HFFc6 (cell line): ENCODE measurements at places on chromosomes 1 and 21.

DNA sequence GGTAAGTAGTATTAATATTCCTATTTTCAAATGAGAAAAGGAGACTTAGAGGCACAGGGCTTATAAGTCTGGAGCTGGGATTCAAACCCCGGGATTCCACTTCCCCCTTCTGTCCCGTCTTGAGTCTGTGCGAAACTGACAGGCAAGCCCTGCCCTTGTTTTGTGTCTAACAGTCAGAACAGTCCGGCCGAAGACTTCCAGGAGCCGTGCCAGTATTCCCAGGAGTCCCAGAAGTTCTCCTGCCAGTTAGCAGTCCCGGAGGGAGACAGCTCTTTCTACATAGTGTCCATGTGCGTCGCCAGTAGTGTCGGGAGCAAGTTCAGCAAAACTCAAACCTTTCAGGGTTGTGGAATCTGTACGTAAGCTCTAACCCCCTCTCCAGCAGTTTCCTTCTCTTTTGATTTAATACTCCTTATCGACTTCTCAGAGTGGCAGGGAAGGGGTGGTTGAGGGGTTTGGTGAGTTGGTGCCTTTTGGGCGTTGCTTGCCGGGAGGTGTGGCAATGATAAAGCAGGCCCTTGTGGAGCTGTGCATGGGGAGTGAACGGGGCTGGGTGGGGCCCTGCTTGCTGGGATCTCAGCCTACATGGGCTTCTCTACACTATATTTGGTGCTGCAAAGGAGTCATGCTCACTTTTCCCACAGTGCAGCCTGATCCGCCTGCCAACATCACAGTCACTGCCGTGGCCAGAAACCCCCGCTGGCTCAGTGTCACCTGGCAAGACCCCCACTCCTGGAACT is 29.4 kb downstream of the IL6R start:
- no peak for DNase-seq

DNA sequence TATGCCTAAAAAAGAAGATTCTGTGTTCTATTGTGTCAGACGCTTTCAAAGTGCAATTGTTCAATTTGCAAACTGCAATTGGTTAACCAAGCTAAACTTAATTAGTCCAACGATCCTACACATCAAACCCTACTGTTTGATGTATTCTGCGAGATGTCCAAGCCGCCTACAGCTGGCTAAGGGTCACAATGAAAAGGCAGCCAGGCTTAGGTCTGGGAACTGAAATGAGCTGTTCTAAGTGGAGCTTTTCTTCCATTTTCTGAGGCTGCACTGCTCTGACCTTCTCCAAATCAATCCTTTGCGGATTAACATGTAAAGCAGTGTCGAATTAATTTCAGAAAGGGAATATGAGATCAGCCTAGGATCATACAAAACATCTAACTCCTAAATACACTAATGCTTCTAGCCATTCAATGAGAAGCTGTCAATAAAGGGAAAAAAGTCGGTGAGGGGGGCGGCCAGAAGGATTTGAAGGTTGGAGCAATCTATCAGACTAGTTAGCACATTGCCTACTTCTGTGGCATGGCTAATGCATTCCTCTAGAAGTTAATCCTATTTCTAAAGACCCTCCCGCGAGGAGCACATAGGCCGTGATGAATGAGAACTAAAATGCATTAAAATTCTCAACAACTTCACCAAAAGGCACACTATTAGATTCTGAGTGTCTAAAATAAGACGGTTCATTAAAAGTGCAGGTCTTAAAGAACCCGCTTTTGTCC is 119.0 kb downstream of the SIM2 start:
- DNase-seq = no peak

DNA sequence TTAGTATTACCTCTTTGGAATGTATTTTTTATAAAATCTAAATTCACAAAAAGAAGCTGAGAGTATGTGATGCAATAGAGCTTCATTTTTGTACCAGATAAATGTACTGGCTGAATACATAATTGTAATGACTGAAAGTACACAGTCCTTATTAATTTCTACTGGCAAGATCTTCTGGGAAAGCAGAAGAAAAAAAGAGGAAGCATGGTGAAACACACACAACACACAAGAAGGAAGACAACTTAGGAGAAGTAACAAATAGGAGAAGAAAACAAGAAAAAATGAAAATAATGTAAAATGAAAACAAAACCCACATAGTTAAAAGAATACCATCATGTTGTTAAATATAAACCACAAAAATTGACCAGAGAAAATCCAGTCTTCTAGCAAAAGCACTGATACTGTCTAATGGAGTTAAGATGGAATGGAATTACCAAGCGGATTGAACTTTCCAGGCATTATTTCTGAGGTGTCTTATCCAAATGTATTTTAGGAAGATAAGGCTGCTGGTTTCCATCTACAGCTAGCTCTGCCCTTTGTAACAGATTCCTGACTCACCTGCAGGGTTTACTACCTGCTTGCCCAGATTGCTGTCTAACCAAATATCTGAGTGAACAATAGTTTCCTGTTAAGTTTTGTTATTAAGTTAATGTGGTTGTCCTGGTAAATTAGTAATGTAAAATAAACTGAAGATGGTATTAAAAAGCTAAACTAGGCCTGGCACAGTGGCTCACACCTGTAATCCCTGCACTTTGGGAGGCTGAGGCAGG is 4.5 kb upstream of the COP1 start:
- DNase-seq = no peak

DNA sequence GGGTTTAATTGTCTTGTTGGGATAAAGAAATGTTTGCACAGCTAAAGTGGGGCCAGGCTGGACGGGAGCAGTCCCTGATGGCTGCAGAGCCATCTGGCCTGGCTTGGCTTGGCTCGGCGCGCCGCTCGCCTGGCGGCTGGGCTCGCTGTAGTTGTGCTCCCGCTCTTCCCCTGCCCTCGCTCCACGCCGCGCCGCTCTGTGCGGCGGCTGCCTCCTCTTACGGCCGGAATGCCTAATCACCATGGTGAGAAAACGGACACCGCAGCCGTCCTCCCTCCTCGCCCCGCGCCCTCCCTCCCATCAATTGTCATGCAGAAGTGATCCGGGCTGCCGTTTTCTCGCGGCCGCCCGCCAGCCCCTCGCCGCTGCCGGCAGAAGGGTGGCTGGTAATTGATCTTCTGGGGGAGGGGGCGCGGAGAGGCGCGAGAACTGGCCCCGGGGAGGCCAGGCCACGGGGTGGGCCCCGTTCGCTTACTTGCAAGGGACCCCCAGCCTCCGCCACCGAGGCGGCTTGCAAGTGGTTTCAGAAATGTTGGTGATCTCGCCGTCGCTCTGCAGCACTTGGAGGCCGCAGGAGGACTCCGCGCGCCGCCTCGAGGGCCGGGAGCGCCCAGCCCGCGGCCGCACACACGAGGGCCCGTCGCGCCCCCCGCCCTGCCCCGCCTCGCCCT is 12.4 kb downstream of the RNF220 start:
- DNase-seq = no peak

DNA sequence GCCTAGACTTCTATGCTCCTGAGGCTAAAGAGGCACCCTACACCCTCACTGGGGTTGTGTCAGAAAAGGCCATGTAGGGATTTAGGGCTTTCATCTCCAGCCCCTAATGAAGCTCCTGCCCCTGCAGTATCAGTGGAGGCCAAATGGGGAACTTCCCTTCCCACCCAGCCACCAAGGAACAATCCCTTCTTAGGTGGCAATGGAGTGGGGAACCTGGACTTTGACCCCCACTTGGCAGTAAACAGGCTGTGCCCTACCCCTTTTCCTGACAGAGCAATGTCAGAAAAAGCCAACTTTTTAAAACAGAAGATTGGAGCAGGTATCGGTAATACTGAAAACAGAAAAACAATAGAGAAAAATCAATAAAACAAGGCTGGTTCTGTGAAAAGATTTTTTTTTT is 35.5 kb upstream of the SLC19A2 start:
- no peak for DNase-seq

GRCh38 chr1:206744683-206745082 is 25.9 kb upstream of the IL19 start:
- DNase-seq = no peak

DNA sequence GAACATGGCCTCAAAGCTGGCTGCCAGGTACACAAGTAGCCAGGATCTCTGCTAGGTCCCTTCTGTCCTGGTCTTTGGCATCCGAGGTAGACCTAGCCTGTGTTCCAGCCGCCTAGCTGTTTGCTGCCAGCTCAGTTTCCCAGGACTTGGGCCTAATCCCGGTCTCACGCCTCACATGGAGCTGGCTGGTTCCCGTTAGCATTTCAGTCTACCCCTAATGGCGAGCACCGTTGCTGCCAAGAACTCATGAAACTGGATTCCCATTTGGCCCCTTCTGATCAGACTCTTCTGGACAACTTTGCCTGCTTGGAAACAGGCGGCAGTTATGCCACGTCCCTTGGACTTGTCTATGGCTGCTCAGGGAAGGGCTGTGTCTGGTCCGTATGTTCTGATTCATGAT is 26.2 kb upstream of the HHAT start:
- DNase-seq = no peak
